C1 segment of cervical spinal cord (tissue), 14 donors: ENCODE measurements at places on chromosomes 3 and 15.

DNA sequence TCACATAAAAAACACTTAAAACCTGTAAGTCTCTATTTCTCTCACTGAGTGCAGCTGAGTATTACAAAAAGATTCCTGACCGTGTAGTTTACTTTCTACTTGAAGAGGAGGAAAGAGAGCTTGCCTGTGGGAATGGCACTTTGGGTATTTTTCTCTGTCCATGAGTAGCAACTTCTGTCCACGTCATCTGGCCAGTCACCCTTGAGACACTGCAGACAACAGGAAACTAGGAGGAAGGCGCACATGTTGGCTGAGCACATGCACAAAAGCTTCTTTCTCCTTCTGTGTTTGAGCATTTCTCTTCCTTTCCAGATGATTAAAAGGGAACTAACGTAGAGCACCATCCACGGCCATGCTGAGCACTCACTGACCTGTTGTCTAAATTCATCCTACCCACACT is 19.7 kb downstream of the STARD5 start:
- no peak for DNase-seq

GRCh38 chr15:85454403-85454802 is 74.0 kb downstream of the AKAP13 start:
- no peak for DNase-seq

DNA sequence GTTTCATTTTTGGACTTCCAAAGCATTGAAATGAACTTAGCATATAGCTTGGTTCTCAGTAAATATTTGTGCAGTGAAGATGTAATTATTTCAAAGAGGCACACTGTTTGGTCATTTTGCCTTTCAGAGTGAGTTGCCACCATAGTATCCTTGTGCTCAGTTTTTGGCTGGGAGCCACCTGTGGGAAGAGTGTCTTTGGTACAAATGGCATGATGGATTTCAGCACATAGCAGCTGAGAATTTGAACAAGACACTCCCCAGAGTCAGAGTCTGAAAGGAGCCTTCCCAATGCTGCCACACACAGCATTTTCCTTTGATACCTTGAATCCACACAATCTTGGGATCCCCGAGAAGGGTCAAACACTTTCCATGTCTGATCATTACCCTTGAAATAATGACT is 897.2 kb upstream of the ARPP21 start:
- no peak for DNase-seq

GRCh38 chr3:50436114-50436674 is 67.2 kb downstream of the CACNA2D2 start:
- DNase-seq = peak; percentile 17

DNA sequence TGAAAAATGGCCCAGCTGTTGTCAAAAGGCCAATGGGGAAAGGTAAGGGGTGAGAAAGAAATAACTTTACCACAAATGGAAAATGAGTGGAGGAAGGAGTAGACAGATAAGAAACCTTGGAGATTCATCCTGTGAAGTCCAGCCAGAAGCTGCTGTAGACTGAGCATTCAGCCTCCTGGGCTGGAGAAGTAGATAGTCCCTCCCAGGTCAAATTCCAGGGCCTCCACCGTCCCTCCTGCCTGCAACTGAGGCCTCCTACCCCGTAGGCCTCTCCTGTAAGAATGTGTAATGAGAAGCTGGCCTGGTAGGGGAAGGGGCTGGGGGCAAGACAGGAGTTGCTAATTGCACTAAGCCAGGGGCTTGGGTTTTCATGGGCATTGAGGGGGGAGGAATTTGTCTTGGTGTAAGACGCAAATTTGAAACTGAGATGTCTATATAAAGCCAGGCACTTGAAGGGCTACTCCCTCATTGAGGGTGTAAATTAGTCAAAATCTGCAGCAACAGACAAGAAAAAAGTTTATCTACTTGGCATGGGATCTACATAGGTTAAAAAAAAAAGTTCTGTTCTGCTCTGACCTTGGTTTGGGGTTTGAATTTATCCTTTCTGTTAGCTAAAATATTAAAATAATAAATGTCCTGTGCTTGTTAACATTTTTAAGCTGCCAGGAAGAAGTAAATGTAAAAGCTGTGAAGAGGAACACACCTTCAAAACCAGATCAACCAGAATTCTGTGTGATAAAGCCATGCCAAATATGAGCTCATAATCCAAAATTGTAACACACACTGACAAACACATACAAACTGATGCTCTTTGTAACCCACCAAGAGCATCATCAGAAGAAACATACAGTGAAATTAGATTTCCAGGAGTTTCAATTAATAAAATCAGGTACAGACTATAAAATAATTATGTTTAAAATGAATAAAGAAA is 1.7 kb upstream of the RBP2 start:
- no peak for DNase-seq

DNA sequence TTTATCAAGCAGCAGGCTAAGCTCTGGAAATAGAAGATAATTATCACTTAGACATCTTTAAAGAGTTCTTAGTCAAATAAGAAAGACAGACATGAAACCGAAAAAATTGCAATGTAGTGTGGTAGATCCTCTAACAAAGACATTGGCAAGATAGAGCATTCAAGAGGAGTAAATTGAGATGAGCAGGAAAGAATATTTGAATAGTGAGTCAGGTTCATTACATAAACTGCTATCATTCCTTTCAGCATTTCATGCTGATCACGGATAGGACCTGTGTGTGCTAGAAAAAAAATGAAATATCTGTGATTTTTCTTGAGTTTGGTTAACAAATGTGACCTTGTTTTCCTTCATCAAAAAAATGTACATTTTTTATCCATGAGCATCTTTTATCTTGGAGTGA is 460.9 kb downstream of the OTOL1 start:
- DNase-seq = no peak

DNA sequence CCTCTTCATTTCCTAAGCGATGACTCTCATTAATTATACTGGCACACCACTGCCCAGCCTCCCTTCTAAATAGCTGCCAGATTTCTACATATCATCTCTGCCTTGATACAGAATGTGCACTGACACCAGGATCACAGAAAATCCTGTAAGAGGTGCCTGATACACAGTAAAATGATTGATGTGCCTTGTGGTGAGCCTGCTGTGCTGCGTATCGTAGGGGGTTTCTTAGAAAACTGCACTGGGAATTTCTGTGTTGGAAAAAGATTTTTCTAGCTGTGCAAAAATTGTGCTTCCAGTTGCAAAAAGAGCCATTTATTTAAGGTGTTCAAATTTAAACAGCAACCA is 3.0 kb upstream of the PLCH1 start:
- no peak for DNase-seq

- no peak for DNase-seq
These were observed 25.4 kb upstream of the ALPK3 start for GRCh38 chr15:84791763-84792162.

- no peak for DNase-seq
These were observed 7.7 kb downstream of the MAP6D1 start for GRCh38 chr3:183817639-183818038.

GRCh38 chr15:67472957-67473356 is 48.0 kb upstream of the C15orf61 start:
- DNase-seq = no peak

DNA sequence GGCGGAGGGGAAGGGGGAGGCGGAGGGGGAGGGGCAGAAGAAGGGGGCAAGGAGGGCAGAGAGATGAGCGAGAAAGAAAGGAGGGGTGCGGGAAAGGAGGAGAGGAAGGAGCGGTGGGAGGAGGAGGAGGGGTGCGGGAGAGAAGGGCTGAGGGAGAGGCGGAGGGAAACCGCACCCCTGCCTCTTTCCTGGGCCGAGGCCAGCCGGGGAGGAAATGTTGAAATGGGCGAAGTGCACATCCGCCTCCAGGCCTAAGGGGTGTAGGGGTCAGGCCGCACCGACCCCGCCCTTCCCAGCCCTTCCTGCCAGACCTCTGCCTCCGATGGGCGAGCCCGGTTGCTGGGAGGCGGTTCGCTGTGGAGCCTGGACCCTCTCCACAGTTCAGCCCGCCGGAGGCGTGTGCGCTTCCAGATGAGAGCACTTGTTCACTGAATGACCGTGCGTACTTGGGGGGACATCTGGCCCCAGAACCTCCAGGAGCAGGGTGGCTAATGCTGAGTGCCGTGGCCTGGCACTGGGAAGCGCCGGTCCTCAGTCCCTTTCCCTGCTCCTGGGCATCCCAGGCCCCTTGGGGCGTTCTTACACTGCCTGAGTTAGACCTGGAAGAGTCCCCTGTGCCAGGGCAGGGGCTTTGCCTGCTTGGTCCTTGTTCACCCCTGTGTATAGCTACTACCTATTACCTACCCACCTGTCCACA is 110.3 kb upstream of the KLF13 start:
- DNase-seq = no peak

DNA sequence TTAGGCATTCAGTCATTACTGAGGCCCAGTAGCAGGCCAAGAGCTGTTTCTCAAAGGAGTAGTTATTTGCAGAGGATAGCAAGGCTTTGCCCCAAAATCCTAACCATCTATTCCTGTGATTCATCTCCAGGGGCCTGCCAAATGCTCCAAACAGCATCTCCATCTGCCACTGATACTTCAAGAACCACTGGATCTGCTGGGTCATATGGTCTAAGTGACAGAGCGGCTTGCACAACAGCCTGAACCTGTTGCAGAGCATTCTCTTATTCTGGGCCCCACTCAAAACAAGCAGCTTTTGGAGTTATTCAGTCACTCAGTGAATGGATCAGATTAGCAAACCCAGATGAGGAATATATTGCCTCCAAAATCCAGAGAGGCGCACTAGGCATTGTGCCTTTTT is 68.8 kb upstream of the ALDH1A3 start:
- DNase-seq = no peak
